ENCODE measurements at places on chromosomes 3 and 15.

DNA sequence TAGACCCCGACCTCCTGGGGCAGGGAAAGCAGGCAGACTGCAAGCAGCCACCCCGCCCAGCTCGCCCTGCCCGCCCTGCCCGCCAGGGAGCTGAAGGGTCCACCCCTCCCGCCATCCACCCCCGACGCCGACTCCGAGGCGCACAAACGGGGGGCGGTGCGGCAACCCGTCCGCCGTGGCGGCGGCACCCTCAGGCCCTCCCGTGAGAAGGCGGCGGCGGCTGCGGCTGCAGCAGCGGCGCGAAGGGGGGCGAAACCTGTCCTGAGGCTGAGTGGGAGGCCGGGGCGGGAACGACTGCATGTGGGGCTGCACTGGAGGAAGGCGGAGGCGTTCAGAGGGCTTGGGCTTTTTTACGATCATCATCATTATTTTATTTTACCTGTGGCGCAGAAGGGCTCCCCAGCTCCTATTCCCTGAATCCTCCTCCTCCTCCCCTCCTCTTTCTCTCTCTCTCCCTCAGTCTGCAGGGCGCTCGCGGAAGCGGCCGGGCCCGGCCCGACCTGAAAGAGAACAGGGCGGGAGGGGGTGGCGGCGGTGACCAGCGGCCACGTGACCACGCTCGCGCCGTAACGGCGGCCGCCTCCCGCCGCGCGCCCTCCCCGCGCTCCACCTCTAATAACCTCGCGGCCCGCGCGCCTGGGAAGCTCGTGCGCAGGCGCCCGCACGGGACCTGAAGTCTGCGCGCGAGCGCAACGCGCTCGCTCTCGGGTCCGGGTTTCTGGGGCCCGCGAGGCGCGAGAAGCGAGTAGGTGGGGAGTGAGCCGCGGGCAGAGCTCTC, at the start of gene TBC1D5:
Gene TBC1D5 (minus strand): TSS at position 530 of the 778 bp plus-strand sequence. CDS start 234,061 bp downstream, outside the sequence.
- DNase-seq, result peak; percentile 84

- DNase-seq, result no peak
Measured at GRCh38 chr15:92924216-92924615, 24.1 kb downstream of the CHD2 start.

- no peak for DNase-seq
Measured at GRCh38 chr3:187264911-187265310, 26.6 kb downstream of the MASP1 start.

GRCh38 chr3:196629228-196629627, 10.3 kb upstream of the NRROS start:
- DNase-seq, result no peak

DNA sequence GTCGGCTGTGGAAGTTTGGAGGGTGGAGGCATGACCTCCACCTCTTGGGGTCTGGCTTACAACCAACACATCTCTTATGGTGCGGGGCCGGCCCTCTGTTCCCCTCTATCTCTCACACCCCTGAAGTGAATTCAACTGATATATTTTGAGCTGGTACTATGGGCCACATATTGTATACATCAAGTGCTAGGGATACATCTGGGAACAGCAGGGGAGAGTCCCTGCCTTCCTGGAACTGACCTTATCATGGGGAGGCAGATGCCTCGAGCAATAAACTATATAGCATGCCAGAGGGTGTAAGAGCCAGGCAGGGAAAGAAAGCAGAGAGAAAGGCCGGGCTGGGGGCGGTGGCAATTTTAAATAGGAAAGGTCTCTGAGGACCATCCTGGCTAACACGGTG, 60.4 kb upstream of the TRPM1 start:
- DNase-seq, result no peak

GRCh38 chr3:175590745-175591144, 731.6 kb downstream of the NAALADL2 start:
- DNase-seq, result no peak

GRCh38 chr3:30355622-30356021, 250.8 kb upstream of the TGFBR2 start:
- peak; percentile 53 for DNase-seq

DNA sequence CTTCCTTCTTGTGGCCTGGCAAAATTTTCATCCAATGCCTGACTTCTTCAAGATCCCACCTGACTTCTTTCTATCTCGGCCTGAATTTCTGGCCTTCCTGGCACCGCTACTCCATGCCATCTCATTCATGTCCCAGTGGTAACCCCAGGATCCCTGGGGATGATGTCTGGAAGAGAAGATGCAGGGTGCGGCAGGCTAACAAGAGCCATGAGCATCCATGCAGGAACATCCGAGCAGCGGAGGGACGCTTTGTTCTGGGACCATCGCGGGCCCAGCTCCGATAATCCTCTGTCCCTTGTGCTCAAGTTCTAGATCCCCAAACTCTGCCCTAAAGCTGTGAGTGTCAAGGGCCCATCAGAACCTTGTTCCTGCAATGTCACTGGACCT, 10.9 kb downstream of the MYL3 start:
- DNase-seq, result no peak

DNA sequence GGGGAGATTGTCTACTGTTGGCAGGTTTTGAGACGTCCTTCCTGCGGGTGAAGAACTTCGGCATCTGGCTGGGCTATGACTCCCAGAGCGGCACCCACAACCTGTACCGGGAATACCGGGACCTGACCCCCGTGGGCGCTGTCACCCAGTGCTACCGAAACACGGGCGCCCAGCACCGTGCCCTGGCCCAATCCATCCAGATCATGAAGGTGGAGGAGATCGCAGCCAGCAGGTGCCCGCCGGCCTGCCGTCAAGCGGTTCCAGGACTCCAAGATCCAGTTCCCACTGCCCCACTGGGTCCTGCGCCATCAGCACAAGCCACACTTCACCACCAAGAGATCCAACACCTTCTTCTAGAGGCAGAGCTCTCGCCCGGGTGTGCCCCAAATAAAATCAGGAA, 194.9 kb upstream of the EPHA6 start:
- no peak for DNase-seq

GRCh38 chr15:79365765-79366164, 54.9 kb downstream of the TMED3 start:
- no peak for DNase-seq

- DNase-seq, result no peak
Measured at GRCh38 chr3:72303926-72304325, 519.0 kb upstream of the PROK2 start.

GRCh38 chr15:93241696-93242585, 152.9 kb upstream of the RGMA start:
- no peak for DNase-seq

DNA sequence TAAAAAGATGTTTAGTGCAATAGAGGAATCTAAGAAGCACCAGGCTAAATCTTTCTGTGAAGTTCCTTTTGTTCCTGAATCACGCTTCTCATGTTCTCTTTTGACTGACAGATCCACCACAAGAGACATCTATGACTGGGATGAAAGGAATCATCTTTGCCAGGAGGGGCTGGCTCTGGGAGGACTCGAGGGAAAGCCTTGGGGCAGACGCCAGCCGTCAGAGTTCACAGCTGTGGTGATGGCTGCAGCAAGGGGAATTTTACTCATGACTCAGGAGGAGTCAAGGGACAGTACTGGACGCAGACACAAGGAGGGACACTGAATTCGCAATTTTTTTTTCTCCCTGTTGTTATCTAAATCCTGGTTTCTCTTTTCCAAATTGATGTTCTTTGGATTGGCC, 38.7 kb downstream of the C3orf38 start:
- no peak for DNase-seq

DNA sequence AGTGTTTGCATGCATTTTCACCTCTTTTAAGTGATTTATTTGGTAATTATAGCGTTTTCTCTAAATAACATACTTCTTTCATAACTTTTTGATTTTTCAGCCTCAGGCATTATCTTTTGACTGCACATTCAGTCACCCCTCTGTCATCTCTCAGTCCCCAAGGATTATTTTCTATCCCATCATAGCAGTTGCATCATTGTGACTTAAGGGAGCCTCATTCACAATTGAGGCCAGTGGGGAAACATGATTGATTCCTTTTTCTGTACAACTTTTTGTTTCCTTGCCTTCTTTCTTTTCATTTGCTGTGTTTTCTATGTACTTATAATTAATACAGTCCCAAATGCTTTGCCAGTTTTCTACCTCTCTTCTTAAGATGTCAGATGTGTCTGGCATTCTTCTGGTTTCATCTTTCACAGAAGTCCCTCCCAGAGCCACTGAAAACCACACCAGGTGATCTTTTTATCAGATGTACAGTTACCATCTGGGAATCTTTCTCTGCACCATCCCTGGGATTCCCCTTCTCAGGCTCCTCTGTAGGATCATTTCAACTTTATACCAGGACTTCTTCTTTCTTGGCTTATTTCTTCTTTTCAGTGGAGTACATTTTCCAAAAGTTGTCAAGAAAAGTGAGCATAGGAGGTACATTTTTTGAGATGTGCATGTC, 151.4 kb downstream of the RAP2B start:
- DNase-seq, result no peak

- DNase-seq, result no peak
Measured at GRCh38 chr3:76495216-76495615, 544.7 kb upstream of the ROBO2 start.

- peak; percentile 61 for DNase-seq
Measured at GRCh38 chr3:122691195-122691594, 10.6 kb downstream of the PARP14 start.

DNA sequence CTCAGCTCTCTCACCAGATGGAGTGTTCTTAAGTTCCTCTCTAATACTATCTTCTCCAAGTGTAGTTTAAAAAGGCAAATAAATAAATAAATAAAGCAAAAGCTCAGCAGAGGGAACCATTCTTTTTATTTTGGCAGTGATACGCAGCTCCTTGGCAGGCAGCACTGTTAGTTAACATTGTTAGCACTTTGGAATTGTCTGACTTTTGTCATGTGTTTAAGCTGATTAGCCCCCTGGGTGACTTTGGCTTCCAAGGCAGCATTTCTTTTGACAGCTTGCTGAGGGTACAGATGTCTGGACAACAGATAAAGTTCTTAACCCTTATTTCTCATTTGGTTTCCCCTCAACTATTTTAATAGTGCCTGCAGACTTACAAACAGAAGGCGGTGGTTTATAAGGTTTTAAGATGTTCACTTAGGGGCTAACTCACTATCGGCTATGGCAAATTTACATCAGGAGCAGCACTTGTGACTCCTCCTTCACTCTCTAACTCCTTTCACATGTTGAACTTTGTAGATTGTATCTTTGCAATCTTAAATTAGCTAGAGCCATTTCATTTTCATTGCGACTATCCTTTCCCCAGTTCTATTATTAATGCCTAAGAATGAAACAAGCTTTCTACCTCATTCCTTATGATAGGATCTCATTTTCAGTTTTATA, 213.4 kb downstream of the ZBBX start:
- DNase-seq, result no peak

DNA sequence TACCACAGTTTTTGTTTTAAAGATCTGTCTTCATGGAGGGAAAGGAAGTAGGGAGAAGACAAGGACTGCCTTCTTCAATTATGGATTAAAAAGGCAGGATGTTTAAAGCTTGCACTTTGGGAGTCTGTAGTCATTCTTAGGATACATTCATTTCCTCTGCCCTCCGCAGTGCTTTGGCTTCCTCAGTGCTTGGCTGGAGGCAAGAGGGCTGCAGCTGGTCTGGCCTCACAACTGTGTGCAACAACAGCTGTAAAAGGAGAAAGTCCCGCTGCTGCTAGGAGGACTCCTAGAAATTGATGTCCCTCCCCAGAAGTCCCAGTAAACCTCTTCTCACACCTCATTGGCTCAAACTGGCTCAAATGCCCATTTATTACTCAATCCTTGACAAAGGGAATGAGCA, 54.4 kb upstream of the PPP2R3A start:
- no peak for DNase-seq

GRCh38 chr3:153958635-153959595, 162.3 kb upstream of the ARHGEF26 start:
- DNase-seq, result no peak

GRCh38 chr3:176274161-176274560, 923.1 kb downstream of the TBL1XR1 start:
- DNase-seq, result no peak

DNA sequence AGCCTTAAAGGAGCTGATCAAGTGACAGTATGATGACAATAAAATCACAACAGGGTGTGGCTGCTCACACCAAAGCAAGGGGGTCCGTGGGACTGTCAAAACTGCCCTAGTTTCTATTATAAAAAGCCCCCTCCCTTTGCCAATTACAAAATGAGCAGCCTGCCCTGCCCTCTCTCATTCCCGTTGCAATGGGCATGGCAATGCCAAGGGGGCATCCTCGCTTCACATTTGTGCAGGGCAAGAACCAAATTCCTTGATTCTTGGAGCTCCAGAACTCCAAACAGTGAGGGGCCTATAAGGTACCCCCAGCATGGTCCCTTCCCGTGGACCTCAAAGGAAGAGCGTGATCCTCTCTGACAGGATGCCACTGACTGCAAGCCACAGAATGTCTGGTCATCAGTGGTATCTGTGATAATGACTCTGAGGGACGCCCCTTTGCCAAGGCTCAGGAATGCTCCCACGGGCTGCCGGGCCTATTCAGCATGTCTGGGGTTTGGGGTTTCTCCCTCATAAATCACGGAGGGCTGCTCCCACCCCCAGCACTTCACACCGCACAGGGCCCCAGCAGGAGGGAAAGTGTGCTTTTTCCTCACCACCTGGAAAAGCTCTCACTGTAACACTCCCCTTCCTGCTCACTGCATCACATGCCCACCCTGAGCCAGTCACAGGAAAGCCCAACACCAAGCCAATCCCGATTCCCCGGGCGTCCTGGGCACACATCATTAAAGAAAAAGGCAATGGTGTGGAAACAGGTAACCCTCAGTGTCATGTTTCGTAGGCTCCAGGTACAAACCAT, 105.1 kb upstream of the TRPM1 start:
- DNase-seq, result no peak

GRCh38 chr3:125005222-125005621, 50.6 kb downstream of the HEG1 start:
- DNase-seq, result no peak

DNA sequence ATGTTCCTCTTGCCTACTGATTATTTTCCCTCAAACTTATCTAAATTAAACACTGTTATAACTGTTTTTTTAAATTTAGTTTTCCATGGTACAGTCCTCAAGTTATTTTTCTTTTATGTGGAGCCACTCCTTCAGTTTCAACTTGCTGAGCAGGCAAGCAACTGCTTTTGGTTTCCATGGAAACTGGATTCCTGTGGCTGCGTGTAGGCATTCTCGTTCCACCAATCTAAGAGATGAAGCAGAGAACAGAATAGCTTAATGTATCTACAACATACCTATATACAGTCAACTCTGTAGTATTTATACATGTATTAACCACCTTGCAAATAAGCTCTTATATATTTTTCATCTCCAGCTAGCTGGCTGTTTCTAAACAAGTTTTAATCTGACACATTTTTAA, 25.8 kb upstream of the ANXA2 start:
- peak; percentile 84 for DNase-seq

- DNase-seq, result no peak
Measured at GRCh38 chr3:81692766-81693165, 68.7 kb downstream of the GBE1 start.

DNA sequence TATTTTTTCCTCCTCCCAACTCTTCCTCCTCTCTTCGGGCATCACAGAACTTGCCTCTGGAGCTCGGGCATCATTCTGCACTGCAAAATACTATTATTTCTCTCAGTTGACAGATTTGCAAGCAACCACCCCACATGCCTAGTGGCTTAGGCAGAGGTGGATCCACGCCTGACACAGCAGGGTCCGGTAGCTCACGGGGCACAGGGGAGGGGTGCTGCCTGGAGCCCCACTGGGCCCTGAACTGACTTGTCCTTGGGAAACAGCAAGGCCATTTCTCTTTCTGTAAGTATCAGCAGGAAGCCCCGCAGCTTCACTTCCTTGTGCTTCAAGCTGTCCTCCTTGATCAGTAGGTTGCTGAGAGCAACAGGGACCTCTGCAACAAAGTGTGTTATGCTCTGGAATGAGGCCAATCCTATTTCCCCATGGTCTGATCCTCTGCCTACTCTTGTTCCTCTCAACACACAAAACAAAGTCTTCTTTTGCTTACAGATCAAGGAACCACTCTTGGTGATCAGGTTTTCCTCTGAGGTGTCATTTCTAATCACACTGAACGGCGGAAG, 69.1 kb downstream of the FAM174B start:
- no peak for DNase-seq

Measured in non-pigmented ciliary epithelial cell (primary cell).